ENCODE measurements at places on chromosomes 11 and 22. TPM values are rescaled to one million over a fixed set of nuclear protein-coding genes. Genes with fewer than 3 reads are reported as not detected.

- DNase-seq: no peak
Measured at GRCh38 chr11:130478204-130478701, 29.8 kb downstream of the ADAMTS15 start.

- DNase-seq: no peak
Measured at GRCh38 chr22:42932197-42932519, 75.1 kb upstream of the ARFGAP3 start.

- DNase-seq: no peak
Measured at GRCh38 chr11:18010977-18011586, 1.8 kb downstream of the SERGEF start.

- no peak for DNase-seq
Measured at GRCh38 chr11:61475433-61475832, 33.1 kb upstream of the LRRC10B start.

- no peak for DNase-seq
Measured at GRCh38 chr11:124674168-124674517, 439 bp downstream of the SPA17 start.

The APOBEC3H gene
- 0.39 TPM for total RNA-seq

The ZP1 gene
- not detected for total RNA-seq

DNA sequence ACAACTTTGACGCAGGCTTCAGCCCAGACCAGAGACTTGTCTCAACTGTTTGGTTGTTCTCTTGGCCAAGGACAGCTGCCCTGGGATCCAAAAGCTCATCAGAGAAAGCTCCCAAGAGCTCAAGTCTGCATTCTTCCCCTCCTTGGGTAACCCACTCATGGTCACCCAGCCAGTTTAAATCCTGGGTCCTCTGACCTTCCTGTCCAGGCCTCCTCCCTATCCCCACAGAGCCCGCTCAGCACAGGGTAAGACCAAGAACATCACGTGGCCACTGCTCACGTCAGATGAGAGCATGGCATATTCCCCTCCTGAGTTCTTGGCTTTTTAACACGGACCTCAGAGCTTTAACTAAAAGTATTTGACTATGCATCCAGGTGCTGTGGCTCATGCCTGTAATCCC lies 25.8 kb downstream of the TSKU start:
- no peak for DNase-seq

The KIRREL3 gene
- total RNA-seq: 0.03 TPM

GRCh38 chr22:28279888-28280287 lies 360.8 kb upstream of the PITPNB start:
- no peak for DNase-seq

GRCh38 chr22:28139961-28140360 lies 220.9 kb upstream of the PITPNB start:
- peak; percentile 63 for DNase-seq

GRCh38 chr11:68349461-68350249 lies 37.3 kb downstream of the LRP5 start:
- no peak for DNase-seq

The NCAPH2 gene
- total RNA-seq: 68.4 TPM

- DNase-seq: no peak
Measured at GRCh38 chr11:10322401-10322800, 17.5 kb downstream of the ADM start.

DNA sequence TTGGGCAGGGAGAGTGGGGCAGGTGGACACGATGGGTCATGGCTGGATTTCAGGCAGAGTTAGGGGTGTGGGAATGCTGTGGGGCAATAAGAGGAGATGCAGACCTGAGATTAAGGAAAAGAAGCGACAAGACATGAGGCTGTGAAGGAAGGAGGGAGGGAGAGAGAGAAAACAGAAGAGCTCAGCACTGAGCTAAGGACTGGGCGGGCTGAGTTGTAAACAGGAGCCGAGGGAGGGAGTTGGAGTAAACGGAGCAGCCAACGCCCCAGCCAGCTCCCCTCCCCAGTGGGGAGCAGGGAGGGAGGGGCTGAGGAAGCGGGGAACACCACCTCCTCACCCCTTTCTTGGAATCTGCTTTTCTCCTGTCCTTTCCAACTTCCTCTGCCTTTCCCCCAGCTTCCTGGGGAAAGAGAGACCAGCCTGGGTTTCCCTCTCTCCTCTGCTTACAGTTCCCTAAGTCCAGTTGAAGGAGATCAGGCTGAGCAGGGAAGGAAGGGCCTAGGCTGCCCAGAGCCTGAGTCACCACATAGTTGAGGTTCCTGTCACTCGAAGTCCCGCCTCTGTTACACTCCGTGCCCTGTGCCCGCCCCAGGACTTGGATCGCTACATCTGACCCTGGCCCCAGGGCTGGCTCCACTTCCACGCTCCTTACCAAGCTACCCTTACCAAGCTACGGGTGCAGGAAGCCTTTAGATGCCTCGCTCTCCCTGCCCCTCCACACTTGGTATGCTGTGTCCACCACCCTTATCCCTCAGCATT lies 6.7 kb upstream of the AHNAK start:
- DNase-seq: peak; percentile 96

DNA sequence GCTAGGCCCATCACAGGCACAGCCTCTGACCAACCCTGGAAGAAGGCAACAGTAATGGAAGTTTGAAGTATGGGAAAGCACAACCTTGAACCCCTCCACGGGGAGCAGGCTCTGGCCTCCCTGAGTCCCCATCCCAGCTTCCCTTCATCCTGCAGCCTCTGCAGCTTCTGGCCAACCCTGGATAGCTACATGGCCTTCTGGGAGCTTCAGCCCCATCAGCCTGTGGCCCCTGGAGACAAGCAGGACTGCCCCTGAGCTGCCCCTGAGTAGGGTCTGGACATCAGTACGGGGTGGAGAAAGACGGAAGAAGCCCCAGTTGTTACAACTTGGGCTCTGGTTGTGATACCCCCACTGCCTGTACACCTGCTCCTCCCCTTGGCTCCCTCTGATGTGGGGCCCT lies 113.8 kb upstream of the CD82 start:
- no peak for DNase-seq

The PAK1 gene
- total RNA-seq: 61.9 TPM

DNA sequence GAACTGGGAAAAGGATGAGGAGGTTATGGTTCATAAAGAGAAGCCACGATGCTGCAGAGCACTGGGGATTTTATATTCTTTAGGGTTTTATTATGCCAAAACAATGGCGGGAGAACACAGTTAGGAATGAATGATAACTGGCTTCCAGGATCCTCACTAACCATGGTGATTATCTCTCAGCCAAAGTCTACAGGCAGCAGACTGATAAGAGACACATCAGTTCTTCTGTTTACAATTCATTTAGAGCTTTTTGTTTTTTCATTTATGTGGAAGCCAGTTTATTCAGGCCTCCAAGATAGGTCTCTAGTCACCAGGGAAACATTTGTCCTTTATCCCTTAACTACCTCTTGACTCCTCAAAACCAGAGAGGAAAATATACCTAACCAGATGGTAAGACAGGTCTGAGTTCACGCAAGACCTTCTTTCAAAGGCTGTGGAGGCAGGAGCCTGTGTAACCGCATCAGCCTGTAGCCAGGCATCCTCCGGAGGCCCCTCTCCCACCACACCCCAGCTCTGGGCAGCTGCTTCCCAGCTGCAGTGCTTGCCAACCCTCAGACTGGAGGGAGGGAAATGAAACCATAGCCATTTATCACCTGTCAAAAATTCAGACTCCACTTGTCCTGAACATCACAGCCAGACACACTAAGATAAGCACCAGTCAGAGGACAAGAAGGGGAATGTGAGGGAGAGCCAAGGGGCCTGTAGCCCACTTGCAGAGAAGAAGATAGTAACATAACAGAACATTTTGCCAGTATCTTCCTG lies 57.2 kb upstream of the FAM181B start:
- no peak for DNase-seq

The RFPL1 gene
- total RNA-seq: not detected

The FBLN1 gene
- total RNA-seq: 31.9 TPM

DNA sequence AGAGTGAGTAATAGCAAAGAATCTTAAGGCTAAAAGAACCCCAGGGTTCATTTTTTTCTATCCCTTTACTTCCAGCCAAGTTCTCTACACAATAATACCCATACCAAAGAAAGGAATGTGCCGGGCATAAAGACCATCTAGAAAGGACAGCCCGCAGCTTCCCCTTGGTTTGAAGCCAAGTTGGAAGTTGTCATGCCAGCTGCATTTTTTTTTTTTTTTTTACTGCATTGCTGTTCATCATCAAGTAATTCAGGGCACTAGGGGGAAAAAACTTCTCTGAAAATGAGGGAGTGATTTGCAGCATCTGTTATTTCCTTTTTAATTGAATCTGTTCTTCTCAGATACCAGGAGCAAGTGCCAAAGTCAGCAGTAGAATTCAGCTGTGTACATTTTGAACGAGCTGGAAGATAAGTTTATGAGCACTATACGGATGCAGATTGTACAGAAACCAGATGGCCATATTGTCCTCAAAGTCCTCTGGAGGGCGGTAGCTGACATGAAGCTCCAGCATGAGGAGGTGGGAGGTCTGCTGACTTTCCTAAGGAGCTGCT lies 56.4 kb downstream of the UBASH3B start:
- peak; percentile 36 for DNase-seq

DNA sequence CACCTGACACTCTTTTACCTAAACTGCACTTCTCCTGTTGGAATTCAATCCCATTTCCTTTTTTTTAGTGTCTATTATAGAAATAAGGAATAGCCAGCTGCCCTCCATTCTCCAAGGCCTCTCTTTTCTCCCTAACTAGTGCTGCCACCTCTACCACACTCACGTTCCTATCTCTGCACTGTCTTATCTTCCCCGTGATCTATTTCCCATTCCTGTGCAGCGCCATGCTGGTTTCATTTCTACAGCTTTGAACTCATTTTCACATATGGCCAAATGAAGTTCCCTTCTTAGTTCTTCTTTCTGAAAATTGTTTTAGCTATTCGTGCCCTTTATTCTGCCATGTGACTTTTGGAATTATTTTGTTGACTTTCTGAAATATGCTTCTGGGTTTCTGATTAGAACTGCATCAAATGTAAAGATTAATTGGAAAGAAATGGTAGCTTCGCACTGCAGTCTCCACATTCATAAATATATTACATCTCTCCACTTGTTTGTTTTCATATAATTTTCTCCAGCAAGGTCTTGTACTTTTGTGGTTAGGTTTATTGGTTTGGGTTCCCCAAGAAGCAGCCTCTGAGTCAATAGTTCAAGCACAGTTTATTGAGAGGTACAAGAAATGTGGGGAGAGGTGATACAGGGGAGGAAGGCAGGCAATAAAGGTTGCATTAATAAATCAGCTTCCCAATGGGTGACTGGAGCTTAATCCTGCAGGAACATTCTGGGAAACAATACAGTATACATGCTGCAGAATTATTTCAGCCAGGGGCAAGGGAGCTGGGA lies 43.7 kb upstream of the DRD2 start:
- DNase-seq: no peak

DNA sequence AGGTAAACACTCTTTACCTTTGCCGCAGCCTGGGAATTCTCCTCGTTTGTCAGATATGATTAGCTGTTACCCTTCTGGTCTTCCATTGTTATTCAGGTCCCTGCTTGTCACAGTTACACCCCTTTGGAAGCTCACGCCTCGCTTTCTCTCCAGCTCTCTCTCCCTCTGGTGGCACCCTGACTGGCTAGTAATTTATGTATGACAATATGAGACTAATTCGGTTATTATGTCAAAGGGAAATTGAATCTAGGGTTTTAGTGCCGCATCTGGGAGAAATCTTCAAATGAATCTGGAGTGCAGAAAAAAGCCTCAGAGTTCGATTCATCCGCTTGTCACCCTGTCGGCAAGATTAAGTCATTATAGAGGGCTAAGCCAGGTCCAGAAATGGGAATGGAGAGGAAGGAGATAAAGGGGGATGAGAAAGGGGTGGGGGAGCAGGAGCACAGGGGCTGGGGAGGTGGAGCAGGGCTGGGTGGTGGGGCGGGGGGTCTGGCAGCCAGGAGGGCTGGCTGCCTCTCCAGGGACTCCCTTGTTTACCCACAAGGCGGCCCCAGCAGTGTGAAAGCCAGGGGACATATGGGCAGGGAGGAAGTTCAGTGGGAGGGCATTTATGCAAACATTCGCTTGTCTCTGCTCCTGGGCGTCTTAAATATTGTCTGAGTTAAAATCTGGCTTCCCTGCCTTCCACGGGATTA lies 179.0 kb upstream of the NECTIN1 start:
- peak; percentile 4 for DNase-seq

DNA sequence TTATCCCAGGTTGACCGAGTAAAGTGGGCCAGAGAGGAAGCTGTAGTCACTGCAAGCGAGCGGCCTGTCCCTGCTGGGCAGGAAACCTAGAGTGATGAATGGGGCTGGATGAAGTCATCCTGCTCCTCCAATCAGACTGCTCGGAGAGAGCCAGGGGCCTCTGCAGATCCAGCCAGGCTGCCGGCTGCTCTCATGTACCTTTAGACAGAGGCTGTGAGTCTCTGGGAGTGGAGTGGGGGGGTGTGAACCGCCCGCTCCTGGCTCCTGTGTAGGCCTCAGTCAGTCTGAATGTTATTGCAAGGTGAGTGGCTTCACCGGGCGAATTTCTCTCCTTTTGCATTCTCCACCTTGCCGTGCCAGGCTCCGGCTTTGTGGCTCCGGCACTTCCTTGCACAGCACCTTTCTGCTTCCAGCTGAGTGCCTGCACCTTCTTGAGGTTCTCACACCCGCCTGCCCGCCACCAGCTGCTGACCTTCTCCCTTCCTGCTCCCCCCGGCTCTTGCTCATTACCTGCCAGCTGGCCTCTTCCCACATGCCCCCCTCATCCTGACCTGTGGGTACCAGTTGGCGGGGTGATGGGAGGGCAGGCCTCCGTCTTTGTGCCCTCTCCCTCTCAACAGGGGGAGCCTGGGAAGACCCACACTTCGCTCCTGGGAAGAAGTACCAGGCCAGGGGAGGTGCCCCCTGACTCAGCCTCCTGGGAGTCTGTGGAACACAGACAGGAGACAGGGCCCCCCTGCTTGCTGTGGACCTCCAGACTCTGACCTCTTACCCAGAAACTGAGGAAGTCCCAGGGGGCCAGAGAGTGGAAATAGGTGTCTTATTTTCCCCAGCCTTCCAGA lies 79.9 kb downstream of the GRAMD1B start:
- DNase-seq: peak; percentile 56

DNA sequence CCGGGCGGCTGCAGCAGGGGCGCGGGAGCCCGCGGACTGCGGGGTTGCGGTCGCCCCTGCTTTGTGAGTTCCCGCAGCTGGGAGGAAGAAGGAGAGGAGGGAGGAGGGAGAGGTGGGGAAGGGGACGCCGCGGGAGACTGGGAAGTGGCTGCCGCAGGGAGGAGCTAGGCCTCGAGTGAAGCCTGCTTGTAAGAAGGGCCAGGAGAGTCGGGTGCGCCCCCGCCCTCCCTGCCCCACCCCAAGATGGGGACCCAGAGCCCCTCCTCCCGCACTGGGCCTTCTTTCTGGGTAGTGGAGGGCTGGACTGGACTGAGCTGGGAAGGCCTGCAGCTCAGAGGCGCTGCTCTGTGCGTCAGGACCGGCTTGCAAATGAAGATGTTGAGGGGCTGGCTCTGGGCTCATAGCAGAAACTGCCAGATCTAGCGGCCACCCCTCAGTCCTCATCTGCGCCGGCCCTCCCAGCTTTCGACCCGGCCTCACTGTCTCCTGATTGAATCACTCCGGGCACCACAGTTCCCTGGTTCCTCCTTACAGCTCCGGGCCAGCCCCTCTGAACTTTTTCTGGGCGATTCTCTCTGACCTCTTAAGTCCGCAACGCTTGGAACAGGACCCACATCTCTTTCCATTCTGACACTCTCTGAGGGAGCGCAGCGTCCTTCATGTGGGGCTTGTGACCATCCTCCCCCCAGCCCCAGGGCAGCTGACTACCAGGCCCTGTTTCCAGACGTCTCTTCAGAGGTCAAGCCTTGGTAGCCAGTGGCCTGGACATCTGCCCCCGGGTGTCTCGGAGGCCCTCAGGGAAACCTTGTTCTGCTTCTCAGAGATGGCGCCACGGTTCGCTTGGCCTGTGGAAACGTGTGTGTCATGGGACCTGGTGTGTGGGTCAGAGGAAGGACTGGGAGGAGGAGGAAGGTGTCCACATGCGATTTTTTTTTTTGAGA lies 21.9 kb downstream of the SERPINH1 start:
- DNase-seq: no peak

The RAB36 gene
- 3.2 TPM for total RNA-seq

The ARHGEF17 gene
- total RNA-seq: 9.7 TPM

The RAG1 gene
- total RNA-seq: 1.5 TPM

The OR56A1 gene
- total RNA-seq: not detected
